ENCODE measurements at places on chromosomes 5 and 9.

DNA sequence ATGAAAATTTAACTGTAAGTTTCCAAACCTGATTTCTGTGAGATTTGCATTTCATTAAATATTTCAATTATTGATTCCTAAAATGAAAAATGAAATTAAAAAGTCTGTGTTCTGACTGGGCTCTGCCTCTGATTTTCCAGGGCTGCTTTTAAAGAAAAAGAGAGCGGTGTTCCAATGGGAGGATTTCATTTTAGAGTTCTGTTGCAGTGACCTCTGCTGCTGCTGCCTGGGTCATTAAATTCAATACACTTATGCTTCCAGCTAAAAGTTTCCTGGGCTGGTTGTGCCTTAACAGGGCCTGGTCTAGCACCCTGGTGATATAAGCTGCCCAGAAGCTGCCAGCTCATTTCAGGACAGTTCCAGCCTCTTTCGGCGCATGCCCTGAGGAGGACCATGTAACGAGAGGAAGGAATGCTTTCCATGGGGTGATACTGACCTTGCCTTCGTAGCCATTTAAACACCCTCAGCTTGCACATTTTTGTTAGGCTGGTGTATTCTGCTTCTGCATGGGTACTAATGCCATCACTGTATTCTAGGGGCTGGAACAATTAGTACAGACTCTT lies 93.3 kb downstream of the TMEM174 start:
- DNase-seq: peak; percentile 52

GRCh38 chr5:80466669-80467485 lies 21.0 kb upstream of the FAM151B start:
- peak; percentile 51 for DNase-seq

DNA sequence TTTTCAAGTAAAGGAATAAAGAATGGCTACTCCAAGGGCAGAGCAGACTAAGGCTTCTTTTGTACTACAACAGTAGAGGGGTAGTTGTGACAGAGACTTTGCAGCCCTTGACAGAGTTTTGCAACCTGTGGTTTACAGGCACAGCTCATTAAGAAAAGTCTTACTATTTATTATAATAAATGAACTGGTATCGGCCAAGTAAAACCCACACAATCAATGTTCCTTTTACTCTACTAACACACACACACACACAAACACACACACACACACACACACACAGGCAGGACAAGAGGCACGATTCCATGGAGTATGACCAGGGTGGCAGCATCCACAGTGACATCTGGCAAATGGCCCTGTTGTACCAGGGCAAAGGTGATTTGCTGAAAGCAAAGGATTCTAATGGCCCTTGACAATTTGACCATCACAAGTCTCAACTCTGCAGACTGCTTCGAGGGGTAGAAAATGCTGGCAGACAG lies 59.1 kb upstream of the GOLPH3 start:
- DNase-seq: no peak

- no peak for DNase-seq
These were observed 39.3 kb downstream of the CLINT1 start for GRCh38 chr5:157819502-157820115.

GRCh38 chr9:133474215-133474614 lies 4.7 kb downstream of the SLC2A6 start:
- no peak for DNase-seq

GRCh38 chr5:140603734-140604133 lies 29.2 kb downstream of the CD14 start:
- no peak for DNase-seq

DNA sequence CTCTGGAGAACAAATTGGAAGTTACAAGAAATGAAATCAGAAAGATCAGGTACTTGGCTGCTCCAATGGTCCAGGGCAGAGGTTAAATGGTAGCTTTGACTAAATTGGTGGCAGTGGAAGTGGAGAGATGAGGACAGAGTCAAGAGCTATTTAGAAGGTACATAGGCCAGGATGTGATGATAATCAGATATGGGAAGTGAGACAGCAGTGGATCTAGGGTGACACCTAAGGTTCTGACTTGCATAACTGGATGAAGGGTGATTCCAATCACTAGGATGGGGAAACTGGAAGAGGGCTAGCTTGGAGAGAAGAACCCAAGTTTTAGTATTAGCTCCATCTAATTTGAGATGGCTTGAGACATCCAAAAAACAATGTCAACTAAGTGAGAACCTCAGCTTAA lies 24.0 kb upstream of the NDUFB6 start:
- no peak for DNase-seq

- DNase-seq: peak; percentile 18
These were observed 138.1 kb upstream of the WWC1 start for GRCh38 chr5:168153263-168153875.

DNA sequence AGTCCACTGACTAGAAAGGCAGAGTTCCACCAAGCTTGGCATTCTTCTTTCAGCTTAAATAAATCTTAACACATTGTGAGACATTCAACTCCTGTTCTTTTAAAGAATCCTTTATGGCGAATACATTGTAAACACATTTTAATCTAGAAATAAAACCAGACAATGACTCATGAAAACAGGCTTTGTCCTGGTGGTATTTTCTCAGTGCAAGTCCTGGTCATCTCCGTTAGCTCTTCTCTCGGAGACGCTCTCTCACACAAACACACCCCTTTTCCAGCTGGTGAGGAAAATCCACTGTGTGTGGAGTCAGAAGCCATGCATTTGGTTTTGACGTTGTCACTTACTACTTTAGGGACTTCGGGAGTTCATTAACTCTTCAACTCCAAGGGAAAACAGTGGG lies 140.4 kb downstream of the AUH start:
- DNase-seq: no peak

DNA sequence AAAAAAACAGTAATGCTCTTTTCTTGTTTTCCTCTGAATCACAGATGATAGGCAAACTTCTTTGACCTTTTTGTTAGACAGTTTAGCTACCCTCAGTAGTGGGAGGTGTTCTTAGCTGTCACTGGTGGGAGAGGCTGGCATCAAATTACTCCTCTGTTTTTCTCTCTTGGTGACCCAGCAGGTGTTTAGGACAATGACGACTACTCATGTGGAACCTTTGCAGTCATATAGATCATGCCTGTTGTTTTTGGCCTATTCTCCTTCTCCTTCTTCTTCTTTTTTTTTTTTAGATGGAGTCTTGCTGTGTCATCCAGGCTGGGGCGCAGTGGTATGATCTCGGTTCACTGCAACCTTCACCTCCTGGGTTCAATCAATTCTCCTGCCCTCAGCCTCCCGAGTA lies 15.4 kb upstream of the NPR2 start:
- no peak for DNase-seq

DNA sequence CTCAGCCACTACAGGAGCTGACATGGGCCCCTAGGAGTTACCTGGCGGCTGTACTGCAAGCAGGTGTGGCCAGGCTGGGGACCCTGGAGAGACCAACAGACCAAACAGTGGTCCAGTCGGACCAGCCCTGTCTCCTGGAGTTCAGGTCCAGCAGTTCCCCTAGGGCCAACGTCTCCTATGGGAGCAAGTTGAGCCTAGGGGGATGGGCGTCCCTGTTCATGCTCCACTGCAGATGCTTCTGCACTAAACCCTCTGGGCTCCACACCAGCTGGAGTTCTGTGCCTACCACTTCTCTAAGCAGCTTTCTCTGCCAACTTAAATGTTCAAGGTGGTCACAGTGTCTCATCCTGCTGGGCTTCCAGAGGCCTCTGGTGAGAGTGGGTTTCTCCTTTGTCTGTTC lies 20.6 kb upstream of the OMD start:
- DNase-seq: no peak
